Left kidney (tissue), 8 donors: ENCODE measurements at places on chromosomes 12 and 14.

- DNase-seq: no peak
Observed at GRCh38 chr12:121649819-121650353, 19.6 kb downstream of the MORN3 start.

DNA sequence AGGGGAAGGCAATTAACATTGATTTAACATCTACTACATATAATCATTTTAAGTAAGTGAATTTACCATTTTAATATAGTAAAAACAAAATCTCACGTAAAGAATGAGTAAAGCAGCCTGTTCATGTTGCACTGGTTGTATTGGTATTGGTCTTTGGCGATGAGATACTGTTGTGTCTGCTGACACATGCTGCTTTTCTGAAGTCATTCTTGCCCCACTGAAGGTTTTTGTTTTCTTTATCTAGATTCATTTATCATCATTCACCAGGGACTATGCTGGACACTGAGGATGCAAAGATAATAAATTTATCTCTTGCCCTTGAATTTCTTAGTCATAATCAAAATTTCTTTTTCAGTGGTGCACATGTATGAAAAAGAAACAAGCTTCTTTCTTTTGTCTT, 246.2 kb upstream of the NPAS3 start:
- DNase-seq: no peak

DNA sequence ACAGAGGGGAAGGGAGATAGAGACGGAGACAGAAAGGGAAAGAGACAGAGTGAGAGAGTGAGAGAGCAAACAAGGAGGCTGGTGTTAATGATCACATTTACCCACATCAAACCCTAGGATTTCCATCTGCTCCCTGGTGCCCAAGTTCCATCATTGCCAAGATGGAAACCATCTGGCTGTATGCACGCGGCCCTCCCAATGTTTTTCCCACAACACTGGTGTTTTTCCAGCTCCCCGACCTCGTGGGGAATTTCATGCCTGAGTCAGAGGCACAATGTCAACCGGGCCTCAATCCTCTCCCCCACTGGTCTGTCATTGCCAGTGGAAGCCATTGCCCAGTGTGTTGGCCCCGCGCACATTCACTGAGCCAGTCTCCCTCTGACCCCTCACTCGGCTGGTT, 19.9 kb upstream of the BDKRB2 start:
- DNase-seq: no peak

DNA sequence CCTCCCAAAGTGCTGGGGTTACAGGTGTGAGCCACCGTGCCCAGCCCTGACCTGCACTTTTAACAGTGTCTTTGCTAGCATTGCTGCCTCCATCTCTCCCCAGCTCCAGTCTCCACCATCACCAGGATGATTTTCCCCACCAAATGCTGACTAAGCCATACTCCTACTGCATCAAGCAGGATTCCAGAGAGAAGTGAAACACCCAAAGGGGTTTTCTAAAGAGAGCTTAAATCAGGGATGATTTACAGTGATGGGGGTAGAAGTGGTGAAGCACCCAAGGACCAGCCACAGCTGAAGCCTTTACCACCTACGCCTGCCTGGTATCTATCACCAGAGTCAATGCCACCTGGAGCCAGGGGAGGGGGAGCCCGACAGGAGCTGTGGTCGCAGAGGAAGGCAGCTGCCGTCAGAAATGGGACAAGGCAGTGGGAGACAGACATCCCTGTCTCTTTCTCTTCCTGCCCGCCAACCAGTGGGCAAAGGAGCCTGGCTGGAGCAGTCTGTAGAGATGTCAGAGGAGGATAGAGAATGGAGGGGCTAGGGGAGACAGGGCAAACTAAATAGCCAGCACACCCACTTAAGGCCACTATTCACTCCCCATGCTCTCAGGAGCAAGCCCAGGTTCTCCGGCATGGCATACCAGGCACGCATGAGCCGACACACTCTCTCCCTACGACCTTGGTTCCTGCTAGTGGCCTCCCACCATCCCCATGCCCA, 22.4 kb upstream of the CD9 start:
- no peak for DNase-seq

DNA sequence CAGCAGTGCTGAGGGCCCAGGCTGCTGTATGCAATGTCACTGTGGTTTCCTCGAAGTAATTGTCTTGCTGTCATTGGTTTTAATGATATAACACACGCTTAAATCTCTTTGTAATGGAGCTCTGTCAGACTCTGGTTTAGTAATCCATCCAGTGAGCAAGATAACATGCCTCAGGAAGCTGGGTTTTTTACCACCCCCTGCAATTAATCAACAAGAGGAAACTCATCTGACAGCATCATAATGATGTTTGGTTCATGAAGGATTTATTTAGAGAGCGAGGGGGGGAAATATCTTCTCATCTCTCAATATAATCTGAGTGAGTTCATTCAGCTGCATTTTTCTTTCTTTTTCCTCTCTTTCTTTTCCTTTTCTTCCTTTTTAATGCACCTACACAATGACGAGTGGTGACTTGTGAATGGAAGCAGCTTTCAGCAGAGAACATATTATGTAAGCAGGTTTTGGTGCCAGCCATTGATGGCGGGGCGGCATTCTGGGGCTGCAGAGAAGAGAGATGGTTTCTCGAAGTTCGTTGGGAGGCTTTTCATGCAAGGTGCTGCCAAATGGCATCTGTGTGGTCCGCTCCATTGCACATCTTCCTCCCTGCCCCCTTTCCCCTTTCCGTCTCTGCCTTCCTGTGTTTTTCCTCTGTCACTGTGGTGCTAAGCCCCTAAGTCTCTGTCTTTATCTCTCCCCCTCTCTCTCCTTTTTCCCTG, 6.7 kb downstream of the RPH3A start:
- DNase-seq: no peak

DNA sequence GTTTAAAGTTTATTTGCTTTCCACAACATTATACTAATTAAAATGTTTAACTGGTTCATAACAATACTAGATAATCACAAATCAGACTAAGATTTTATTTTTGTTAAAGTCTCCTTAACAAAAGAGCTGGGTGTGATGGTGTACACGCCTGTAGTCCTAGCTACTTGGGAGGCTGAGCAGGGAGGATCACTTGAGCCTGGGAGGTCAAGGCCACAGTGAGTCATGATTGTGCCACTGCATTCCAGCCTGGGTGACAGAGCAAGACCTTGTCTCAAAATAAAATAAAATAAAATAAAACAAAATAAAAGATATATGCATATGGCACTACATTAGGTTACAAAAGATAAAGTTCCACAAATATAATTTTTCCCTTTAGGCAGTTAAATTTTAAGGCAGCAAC, 5.6 kb downstream of the MIS18BP1 start:
- DNase-seq: no peak

DNA sequence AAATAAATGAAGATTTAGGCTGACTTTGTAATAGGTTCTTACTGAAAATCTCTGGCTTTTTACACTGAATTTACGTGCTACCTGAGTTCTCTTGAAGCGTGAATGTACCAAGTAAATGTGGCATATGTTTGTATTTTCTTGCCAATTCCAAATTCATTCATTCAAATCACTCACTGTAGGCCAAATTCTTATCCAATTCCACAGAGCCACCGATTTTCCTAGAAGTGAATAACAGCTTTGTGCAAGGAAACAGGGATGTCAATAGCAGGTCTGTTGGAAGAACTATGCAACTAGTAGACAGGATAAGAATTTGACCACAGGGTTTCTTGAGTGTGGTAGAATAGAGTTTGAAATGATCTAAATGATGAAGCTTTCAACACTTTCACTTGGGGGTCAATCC, 86.8 kb downstream of the SOX5 start:
- DNase-seq: no peak

DNA sequence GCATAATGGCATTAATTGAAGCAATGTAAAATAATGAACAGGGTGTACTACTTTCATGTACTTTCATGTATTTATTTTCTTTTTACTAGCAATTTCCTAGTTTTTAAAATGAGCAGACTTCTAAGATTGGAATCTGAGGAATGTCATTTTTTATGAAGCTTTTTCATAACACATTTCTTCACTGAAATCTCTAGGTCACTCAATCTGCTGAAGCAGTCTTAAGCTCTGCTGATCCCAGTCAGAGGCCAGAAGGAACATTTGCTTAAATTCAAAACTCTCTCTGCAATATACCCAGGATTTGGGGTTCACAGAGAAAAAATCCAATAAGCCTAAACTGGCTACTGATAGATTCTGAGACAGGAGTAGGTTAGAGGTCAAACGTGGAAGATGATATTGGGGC, 73.6 kb upstream of the CNTN1 start:
- DNase-seq: no peak

DNA sequence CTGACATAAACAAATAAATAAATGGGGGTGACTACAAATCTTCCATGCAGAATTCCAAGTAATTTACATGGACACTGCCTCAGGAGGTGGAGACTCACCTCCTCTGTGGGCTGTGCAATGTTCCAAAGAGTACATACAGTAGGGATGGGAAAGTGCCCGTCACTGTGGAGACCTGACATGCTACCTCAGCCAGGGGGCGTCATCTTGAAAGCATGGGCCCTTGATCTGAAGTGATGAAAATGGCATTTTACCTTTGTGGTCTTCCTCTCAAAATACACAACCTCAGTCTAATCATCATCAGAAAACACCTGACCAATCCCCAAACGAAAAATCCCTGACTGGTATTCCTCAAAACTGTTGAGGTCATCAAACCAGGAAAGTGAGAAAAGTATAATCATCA, 48.4 kb downstream of the ANAPC7 start:
- DNase-seq: no peak

DNA sequence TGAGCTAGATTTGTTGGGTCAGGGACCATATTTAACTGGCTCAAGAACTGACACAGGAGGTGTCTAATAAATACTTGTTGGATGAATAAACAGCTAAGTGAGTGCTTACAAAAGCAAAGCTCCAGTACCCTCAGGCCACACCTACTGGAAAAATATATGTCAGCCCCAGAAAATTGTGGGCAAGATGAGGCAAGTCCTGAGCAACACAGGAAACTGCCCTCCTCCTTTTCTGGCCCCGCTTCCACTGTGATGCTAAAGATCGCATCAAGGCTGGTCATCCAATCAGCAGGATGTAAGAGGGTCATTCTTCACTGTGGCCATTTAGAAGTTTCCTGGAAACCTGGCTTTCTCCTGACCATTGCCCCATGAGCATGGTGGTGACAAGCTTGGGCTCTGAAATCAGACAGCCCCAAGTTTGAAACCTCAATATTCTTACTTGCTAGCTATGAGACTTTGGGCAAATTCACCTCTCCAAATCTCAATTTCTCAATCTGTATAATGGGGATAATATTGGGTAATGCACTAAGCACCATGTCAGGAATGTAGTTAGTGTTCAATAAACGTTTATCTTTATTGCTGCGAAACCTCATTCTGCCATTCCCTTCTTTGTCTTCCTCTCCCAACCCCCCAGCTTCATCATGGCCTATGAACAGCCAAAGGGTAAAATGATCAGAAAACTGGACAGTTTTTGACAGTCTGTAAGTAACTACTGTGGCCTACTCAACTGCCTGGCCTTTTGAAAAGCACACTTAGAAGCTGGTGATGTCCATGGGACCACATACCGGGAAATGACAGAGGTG, 139.3 kb upstream of the PZP start:
- no peak for DNase-seq

GRCh38 chr14:103684871-103685270, 30.4 kb downstream of the XRCC3 start:
- no peak for DNase-seq

GRCh38 chr14:61103541-61104339, 122.7 kb downstream of the SLC38A6 start:
- no peak for DNase-seq

DNA sequence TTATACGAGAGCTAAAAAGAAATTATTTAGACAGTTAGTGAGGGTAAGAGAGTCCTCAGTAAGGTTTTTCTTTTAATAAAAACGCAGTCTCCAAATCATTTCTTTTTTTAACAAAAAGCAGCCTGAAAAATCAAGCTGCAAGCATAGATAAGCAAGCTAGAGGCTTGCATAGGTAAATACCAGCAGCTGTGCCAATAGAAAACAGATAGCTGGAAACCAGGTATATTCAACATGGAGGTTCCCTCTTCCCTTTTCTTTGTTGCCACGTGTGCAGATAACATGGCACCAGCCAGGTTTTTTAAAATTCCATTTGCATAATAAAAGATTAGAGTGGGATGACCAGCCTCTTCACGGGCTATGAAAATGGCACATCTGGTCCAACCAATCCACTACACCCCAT, 6.1 kb upstream of the PRKAB1 start:
- no peak for DNase-seq

GRCh38 chr14:99266181-99267178, 5.5 kb downstream of the BCL11B start:
- DNase-seq: no peak

DNA sequence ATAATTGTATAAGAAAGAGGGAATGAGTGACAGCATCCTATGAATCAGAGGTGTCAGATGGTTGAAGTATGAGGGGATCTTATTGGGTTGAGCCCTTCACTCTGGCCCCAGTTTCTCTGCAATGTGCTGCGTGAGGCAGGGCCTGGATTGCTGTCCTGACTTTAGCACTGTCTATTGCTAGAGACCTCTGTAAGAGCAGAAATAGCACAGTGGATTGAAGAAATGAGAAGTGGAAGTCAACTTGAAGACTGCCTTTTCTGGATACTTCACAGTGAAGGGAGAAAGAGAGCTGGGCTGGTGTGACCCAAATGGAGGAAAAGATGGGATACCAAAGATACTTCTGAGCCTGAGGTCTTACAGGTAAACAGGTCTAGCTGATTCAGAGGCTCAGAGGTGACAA, 5.8 kb downstream of the ASCL4 start:
- DNase-seq: no peak

GRCh38 chr12:122182887-122183587, at the start of gene LRRC43:
TSS of gene LRRC43 (plus strand) at chr12:122183123. CDS start at chr12:122183145, 22 bp downstream.
- peak; percentile 65 for DNase-seq

DNA sequence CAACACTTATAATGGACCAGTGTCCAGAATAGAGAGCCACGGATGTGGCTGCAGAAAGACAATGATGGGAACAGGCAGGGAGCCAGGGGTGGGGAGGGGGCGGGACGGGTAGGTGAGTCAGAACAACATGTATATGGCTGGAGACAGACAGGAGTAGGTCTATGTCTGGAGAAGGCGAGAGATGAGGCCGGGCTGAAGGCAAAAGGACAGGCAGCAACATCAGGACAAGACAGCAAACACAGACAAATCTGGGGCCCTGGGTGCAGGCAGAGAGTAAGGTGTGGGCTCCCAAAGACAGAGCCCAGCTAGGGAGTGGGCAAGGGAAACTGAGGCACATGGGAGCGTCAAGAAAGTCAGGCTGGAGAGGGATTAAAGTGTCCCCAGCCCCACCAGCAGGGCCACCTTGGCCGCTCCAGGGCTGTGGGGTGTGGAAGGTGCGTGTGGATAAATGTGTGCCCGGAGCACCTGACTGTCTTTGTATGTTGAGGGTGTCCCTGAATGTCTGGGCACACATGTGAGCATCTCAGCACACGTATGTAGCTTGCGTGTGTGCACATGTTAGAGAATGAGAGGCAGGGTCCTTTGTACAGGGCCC, 44.1 kb downstream of the FAM222A start:
- DNase-seq: no peak

GRCh38 chr14:68389943-68390342, 402.9 kb downstream of the ZFP36L1 start:
- no peak for DNase-seq

- no peak for DNase-seq
Observed at GRCh38 chr12:74482115-74482514, 55.5 kb upstream of the ATXN7L3B start.

- DNase-seq: no peak
Observed at GRCh38 chr12:7694556-7695236, 879 bp downstream of the GDF3 start.
